B cell (primary cell): ENCODE measurements at places on chromosomes 16 and 17.

DNA sequence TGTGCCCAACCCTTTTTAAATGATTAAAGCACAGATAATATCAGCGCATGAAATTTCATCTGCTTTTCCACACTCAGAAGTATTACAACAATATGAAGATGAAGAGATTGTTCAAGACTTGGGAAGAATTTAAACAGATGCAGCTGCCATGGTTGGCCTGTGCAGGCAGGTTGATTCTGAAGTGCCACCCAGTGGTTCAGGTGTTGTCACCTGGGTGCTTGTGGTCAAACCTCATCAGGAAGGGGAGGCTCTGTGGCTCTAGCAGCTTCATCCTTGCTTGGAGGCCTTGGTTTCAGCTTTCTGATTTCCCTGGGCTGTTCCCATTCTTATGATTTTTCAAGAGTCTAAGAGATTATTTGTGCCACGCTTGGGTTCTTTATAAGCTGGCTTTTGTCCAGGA, 22.2 kb upstream of the CLEC18C start:
- DNase-seq: no peak

GRCh38 chr16:53915452-53916160, 211.7 kb downstream of the FTO start:
- no peak for DNase-seq

DNA sequence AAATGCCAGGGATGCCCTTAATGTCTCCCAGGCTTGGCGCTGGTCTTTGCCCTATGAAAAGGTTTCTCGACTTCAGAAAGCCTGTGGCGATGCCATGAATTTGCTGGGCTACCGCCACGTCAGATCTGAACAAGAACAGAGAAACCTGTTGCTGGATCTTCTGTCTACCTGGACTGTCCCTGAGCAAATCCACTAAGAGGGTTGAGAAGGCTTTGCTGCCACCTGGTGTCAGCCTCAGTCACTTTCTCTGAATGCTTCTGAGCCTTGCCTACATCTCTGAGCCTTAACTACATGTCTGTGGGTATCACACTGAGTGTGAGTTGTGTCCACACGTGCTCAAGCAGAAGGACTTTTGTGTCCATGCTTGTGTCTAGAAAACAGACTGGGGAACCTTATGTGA, 11.4 kb downstream of the CHST4 start:
- DNase-seq: peak; percentile 64

DNA sequence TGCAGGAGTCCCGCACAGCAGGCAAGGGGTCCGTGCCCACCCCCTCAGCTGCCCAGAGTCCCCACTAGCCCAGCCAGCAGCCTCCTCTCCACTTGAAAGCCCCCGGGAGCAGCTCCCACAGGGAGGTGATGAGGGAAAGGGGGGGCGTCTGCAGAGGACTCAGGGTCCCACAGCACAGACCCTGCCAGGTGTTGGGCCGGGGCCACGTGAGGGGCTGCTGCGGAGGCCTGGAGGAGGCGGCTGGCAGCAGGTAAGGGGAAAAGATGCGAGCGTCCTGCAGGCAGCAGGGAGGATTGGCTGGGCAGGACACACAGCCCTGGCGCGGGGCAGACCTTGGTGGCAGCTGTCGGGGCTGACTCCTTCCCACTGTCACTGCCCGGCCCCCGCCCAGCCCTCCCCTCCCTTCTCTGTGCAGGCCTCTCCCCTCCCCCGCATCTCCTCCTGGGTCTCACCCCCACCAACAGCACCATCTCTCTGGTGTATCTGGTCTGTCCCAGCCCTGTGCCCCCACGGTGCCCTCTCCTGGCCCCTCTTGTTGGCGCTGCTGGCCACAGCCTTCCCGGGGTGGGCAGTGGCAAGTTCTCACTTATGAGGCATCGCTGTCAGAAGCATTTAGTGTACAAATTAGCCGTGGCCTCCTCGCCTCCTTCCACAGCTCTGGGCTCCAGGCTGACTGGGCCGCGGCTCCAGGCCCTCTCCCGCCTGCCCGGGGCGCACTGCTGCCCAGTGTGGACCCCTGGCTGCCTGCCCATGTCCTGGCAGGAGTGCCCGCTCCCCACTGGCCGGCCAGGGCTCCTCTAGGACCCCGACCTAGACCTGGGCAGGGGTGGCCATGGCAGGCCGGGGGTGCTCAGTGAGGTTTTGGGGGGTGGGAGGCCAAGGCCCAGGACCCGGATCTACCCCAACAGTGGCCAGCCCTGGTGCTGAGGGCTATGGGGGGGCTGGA, 4.4 kb upstream of the PRR35 start:
- no peak for DNase-seq

DNA sequence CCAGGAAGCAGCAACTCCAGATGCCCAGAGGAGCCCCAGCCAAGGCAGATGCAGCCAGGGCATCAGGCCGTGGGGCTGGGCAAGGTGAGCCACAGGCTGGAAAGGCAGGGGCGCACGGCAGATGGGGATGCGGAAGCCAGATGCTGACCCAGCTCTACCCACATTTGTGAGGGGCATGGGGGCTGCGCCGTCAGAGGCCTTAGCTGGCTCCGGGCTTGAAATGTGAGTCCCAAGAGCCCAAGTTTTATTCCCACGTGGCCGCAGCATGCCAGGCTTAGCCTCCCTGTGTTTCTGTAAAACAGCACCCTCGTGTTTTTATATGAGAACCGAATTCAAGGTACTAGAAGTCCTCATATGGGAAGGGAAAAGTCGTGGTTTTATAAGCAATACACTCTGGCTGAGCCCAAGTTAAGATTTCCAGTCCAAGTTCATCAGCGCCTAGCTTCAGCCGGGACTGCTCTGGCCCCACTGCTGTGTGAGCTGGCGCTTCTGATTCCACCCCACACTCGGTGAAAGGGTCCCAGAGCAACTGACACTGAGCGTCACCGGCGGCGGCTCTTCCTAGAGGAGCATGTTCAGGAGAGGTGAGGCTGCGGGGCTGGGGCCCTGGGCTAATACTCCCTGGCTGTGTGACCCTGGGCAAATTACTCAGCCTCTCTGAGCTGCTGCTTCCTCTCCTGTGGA, 6.7 kb upstream of the C16orf95 start:
- DNase-seq: no peak

GRCh38 chr17:4900231-4901107, 1.1 kb downstream of the C17orf107 start:
- DNase-seq: peak; percentile 91
